ENCODE measurements at places on chromosomes 7 and 10.

DNA sequence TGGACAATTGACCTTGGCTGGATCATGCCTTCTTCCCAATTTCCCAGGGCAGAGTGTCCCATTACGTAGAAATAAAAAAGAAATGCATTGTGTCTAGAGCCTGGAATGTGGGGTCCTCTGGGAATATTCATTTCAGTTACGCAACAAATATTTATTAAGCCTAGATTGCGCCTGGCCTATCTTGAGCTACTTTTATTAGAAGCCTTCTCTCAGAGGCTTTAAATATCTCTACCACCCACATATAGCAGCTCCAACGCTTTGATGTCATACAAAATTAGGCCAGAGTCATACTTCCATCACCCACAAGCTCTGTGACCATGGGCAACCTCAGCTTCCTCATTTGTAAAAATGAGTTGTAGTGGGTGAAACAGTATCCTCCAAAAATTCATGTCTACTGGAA is 24.9 kb upstream of the CARD11 start:
- DNase-seq = no peak

- no peak for DNase-seq
Measured at GRCh38 chr10:98748298-98748697, 301.6 kb upstream of the HPS1 start.

DNA sequence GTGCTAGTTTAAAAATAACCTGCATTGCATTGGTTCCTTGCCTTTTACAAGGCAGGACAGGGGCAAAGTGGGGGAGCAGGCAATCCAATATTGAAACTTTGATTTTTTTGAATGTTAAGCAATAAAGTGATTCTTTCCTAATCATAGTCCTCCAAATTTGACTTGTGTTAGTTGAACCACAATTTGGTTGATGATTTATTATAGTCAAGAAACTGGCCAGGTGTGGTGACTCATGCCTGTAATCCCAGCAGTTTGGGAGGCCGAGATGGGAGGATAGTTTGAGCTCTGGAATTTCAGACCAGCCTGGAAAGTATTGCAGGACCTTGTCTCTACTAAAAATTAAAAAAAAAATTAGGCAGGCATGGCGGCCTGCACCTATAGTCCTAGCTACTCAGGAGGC is 27.9 kb upstream of the ABLIM1 start:
- no peak for DNase-seq

GRCh38 chr7:21357151-21358097 is 70.5 kb upstream of the SP4 start:
- no peak for DNase-seq

- DNase-seq = no peak
Measured at GRCh38 chr10:30842894-30843293, 188.8 kb downstream of the ZNF438 start.

GRCh38 chr7:74254129-74254857 is at the start of gene RFC2:
TSS of gene RFC2 (minus strand) at chr7:74254399. CDS start at chr7:74254383, 16 bp downstream.
- peak; percentile 95 for DNase-seq

DNA sequence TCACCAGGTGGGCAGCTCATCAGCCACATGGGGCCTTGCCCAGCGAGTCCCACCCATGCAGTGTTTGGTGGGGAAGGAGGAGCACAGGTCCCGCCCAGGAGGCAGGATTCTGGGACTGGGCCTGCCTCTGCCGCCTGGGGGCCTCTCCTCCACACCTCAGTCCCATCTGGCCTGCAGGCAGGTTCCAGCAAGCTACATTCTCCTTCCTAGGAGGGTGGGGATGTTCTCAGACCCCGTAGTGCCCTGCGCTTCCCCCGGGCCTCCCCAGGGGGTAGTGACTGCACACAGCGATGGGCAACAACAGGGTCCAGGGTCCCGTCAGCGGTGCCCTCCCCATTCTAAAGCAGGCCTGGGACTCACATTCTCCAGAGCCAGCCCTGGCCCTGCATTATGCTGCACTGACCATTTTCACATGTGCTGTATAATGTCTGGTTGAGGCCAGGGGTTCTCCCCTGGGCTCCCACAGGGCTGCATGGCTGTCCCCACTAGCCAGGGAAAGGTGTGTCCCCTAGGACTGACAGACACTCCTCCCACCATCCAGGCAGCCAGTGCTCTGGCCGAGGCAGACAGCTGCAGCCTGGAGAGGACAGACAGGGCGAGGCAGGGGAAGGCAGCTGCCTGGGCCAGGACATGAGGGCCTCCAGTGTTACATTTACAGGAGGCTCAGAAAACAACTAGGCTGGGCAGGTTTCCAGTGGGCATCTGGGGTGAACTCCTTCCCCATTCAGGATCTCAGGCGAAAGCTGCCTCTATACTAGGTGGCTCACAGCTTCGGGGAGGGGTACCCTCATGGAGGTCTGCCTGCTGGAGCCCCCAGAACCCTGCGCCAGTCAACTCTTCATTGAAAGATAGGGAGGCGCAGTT is 9.3 kb downstream of the RASGEF1A start:
- no peak for DNase-seq

DNA sequence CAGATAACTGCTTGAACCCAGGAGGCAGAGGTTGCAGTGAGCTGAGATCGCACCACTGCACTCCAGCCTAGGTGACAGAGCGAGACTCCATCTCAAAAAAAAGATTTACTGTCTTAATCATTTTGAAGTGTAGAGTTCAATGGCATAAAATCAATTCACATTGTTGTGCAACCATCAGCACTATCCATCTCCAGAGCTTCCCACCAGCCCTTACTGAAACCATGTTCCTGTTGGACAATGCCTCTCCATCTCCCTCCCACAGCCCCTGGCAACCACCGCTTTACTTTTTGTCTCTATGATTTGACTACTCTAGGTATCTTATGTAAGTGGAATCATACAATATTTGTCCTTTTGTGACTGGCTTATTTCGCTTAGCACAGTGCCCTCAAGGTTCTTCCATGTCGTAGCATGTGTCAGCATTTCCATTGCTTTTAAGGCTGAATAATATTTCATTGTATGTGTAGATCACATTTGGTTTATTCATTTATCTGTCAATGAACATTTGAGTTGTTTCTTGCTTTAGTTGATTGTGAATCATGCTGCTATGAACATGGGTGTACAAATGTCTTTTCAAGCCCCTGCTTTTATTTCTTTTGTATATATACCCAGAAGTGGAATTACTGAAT is 33.1 kb downstream of the NACAD start:
- no peak for DNase-seq

DNA sequence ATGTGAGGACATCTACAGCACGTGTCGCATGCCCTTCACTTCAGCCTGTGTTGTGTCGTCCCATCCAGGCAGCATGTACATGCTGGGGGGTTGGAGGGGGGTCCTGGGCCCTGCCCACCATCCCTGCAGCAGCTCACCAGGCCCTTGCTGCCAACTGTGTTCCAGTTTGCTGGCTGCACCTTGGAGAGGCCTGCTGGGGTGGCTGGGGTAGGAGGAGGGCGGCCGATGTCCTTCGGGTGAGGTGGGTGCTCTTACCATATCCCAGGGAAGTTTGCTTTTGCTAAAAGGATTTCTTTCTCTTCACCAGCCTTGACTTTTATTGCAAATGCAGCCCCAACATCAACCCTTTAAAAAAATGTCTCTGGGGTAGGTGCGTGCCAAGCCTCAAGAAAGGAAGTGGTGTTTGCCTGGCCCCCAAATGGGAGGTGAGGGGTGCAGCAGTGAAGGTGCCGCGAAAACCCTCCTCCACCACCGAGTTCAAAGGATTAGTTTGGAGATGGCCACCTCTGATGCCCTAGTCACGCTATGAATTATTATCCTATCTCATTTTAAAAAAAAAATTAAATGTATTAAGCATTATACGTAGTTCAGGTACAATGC is 165.8 kb upstream of the KLF6 start:
- no peak for DNase-seq

GRCh38 chr10:15824498-15824897 is 35.8 kb downstream of the MINDY3 start:
- DNase-seq = no peak

All from stimulated activated CD4-positive, alpha-beta T cell treated with anti-CD3 and anti-CD28 coated beads, Interleukin-12 subunit alpha, Interleukin-12 subunit beta, amount 100 ng/mL, for 24 hours (primary cell).